ENCODE measurements at places on chromosomes 11 and 22. TPM values are rescaled to one million over a fixed set of nuclear protein-coding genes. Genes with fewer than 3 reads are reported as not detected.

DNA sequence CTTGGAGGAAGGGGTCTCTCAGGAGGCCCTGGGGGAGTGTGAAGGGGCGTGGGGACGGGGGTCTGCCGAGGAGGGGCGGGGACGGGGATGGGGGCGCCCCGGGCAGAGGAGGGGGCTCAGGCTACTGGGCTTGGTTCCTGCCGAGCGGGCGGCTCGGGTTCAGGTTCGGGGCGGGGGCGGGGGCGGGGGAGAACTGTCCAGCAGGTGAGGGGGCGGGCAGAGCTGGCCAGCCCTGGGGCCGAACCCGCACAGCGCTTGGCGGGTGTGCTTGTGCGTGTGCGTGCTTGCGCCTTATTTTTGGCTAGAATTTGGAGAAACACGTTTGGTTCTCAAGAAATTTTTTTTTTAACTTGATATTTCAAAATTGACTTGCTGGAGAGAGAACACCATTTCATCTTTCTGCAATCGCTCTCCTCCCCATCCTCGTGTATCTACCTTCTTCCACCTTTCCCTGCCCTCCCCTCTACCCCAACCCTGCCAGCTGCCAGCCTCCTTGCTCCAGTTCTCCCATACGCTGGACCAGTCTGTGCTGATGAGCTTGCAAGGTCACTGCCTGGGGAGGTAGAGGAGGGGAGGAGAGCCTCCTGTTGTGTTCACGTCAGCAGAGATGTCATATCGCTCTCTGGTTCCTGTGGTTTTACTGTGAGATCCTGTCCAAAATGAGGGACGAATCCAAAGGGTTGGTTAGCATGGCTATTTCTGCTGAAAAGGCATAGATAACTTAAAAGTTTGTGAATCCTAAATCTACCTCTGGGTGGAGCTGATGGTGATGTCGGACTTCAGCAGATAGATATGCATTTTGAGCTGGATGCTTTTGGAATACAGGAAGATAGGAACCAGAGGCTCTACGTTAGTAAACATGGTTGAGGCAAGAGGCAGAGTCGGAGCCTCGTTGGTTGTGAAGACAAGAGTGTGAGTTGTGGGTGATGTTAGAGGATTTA, 668 bp downstream of the MADD start:
- peak; percentile 43 for DNase-seq

Gene SMPD1
- total RNA-seq, result 40.7 TPM

Gene ARRB1
- 61.8 TPM for total RNA-seq

DNA sequence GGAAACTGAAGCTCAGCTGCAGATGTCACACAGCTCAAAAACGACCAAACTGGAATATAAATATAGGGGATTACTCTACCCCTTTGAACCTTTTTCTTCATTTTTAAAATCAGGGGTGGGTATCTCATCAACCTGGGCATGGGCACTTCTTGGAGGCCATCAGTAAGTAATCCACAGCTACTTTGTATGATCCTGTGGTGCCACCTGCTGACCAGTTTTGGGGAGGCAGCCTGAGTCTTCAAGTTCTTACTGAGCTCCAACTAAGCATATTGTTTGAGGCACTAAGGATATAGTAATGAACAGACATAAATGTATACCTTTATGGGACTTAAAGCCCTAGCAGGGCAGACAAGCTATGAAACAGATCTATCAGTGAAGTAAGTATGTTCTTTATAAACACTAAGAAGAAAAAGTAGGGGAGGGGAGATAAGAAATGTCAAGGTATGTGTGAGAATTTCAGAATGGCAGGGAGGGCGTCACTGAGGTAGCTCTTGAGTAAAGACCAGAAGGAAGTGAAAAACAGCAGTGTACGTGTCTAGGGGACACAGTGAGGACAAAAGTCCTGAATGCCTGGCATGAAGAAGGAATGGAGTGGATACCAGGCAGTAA, 18.4 kb downstream of the TUB start:
- peak; percentile 73 for DNase-seq

Gene SCUBE1
- 0.03 TPM for total RNA-seq

Gene PPFIBP2
- total RNA-seq, result 25.7 TPM

- DNase-seq, result peak; percentile 15
These were observed 11.6 kb upstream of the GNAZ start for GRCh38 chr22:23058481-23059283.

- no peak for DNase-seq
These were observed 111.1 kb upstream of the TTC12 start for GRCh38 chr11:113203141-113203753.

DNA sequence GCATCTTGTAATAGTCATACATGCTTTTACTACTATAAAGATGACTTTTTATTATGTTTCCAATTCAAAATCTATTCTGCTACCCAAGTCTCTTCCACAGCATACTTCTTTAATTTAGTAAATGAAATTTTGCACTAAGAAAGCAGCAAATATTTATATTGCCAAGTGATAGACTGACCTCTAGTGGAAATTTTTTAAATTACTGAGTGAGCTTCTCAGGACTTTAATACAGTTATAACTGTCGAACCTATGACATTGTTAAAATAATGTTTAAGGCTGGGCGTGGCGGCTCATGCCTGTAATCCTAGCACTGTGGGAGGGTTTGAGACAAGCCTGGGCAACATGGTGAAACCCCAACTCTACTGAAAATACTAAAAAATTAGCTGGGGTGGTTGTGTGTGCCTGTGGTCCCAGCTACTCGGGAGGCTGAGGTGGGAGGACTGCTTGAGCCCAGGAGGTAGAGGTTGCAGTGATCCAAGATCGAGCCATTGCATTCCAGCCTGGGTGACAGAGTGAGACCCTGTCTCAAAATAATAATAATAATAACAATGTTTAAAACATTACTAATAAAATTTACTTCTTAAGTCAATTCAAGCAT, 27.3 kb downstream of the STK33 start:
- no peak for DNase-seq

Gene PARVG
- total RNA-seq, result 238 TPM

Gene OSM
- total RNA-seq, result 125 TPM

Gene VPREB3
- not detected for total RNA-seq

GRCh38 chr11:8087185-8087584, 6.2 kb downstream of the TUB start:
- no peak for DNase-seq

DNA sequence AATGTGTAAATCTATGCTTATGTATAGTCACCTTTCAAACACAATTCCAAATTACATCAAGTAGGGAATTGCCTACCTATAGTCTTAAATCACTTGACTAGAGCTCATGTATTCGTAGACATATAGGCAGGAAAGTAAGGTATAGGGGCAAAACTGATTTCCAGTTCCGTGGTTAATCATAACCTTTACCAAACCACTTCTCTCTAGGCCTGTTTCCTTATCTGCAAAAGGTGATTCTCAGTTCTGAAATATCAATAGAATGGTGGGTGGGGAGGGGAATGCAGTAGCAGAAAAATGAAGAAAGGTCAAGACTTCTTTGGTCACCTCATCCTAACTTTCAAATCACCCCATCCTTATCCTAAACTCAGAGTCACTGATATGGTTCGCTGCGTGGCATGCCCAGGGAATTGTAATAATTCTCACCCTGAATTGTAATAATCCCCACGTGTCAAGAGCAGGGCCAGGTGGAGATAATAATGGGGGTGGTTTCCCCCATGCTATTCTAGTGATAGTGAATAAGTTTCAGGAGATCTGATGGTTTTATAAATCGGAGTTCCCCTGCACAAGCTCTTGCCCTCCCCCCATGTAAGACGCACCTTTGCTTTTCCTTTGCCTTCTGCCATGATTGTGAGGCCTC, 1.9 kb upstream of the ANO5 start:
- no peak for DNase-seq

Gene PATE4
- not detected for total RNA-seq

DNA sequence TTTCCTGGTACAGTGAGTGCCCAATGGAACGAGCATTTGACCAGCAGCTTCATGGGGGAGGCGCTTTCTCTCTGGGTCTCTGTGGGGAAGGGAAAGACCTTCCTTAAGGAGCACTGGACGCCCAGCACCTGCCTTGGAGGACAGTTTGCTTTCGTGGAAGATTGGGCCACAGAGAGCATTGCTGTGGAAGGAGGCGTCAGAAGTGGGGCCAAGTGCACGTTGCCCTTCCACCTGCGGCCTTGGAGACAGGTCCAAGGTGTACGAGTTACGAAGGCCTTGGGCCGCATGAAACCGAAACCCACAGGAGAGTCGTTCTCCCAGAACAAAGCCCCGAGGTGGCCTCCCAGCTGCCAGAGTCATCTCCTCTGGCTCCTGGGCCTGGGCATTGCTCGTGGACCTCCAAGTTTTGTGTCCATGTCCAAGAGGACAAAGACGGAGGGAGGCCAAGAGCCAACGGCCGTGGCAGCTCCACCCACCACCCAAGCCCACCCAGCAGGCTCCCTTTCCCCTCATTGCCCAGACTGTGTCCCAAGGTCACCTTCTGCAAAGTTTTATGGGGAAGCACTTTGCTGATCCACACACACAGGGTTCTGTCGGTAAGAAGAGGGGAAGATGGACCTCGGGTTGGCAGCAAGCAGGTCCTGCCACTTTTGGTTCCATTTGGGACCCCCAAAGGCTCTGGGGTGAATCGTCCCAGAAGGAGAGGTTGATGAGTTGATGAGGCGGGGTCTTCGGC, 5.8 kb upstream of the NLRP6 start:
- no peak for DNase-seq

DNA sequence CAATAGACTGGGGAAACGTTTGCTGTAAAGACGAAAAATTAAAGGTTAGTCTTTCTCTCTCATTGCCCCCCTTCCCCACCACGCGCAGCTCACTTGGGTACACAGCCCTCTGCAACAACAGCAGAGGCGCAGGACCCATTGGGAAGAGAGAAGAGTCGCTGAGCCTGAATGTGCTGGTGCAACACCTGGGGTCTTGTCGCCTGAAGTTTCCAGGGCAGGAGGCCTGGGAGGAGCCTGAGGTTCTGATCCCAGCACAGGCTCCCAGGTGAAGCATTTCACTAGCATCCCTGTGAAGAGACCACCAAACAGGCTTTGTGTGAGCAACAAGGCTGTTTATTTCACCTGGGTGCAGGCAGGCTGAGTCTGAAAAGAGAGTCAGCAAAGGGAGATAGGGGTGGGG, 116.2 kb upstream of the NTM start:
- no peak for DNase-seq

DNA sequence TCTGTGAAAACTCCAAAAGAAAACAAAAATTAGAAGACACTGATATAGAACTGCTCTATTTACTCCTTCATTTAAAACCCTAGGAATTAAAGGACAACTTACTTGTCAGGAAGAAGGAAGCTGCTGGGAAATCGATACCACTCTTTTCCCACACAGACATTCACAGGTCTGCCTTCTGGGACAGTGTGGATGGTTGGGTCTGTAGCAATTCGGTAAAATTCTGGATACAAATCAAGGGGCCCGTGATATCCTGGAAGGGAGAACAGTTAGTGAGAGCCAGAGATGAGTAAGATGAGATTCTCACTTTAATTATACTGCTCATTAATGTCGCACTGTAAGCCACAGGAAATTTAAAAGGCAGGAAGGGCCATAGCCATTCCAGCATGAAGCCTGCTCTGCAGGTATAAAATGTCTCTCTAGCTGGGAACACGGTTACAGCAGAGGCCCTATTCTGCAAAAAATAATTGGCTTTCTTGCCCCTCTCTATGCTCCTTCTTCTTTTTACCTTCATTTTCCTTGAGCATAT, 34.0 kb downstream of the ALG9 start:
- DNase-seq, result no peak

DNA sequence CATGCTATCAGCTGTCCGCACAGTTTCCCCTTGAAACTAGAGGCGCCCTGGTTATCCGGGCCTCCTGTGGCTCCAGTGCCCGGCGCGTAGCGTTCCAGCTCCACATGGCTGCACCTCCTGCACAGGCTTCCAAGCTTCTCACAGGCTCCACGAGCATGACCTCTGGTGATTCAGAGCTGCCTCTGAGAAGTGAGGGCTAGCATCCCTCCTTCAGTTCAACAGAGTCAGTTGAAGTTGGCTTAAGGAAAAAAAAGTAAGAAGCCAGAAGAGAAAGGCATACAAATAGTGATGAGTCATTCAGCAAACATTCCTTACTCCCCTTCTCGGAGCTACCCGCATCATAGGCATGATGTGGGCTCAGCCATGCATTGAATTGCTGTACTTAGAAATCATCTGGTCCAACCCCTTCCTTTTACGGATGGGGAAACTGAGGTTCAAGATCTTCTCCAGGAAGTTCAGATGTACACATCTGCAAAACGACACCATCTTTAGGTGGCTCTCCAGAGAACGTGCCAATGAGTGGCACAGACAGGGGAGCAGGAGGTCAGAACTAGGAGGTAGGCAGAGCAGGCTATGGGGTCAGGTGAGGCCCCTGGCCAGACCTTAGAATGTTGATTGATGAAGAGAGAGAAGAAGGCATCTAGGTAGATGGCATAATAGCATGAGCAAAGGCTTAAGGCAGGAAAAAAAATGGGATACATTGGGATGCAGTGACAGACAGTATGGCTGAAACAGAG, 216.3 kb upstream of the TBCEL start:
- no peak for DNase-seq

Gene C22orf15
- total RNA-seq, result 2.1 TPM

- DNase-seq, result no peak
These were observed 44.7 kb downstream of the MICAL2 start for GRCh38 chr11:12154871-12155668.

DNA sequence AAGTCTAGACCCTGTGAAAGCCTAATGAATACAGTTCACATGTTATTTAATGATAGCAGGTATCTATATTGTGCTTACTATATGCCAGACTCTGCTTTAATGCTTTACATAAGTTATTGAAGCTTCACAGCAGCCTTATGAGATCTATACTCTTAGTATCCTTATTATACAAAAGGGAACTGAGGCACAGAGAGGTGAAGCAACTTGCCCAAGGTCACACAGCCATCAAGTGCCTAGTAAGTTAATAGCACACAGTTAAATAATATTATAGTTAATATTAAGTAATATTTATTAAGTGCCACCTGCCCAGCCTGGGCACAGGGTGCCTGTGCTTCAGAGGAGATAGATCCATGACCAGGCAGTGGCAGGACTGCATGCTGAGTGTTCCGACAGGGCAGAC, 78.1 kb downstream of the TP53I11 start:
- DNase-seq, result no peak

Gene MAPK8IP2
- 0.28 TPM for total RNA-seq

GRCh38 chr11:36976741-36977140, 378.7 kb upstream of the RAG2 start:
- no peak for DNase-seq

GRCh38 chr11:126893796-126894195, 106.8 kb downstream of the KIRREL3 start:
- DNase-seq, result no peak

GRCh38 chr11:62923601-62924411, 2.6 kb upstream of the CHRM1 start:
- no peak for DNase-seq

DNA sequence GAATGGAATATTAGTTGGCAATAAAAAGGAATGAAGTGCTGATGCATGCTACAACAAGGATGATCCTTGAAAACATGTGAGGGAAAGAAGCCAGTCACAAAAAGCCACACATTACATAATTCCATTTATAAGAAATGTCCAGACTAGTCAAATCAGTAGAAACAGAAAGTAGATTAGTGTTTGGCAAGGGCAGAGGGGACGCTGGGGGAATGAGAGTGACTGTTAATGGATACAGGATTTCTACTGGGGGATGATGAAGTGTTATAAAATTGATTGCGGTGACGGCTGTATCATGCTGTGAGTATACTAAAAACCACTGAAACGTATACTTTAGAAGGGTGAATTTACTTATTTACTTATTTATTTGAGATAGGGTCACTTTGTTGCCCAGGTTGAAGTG, 57.9 kb downstream of the C11orf58 start:
- no peak for DNase-seq

Gene CENPM
- total RNA-seq, result 45.4 TPM

Gene SCGB1C1
- not detected for total RNA-seq

GRCh38 chr11:47477323-47477722, 28.4 kb upstream of the RAPSN start:
- DNase-seq, result no peak

Gene POLD4
- total RNA-seq, result 73.2 TPM
